Activated T-helper 1 cell treated with anti-CD3 and anti-CD28 coated beads, Interleukin-2, amount 50 U/mL, for 16 hours (primary cell): ENCODE measurements at places on chromosomes 4 and X.

DNA sequence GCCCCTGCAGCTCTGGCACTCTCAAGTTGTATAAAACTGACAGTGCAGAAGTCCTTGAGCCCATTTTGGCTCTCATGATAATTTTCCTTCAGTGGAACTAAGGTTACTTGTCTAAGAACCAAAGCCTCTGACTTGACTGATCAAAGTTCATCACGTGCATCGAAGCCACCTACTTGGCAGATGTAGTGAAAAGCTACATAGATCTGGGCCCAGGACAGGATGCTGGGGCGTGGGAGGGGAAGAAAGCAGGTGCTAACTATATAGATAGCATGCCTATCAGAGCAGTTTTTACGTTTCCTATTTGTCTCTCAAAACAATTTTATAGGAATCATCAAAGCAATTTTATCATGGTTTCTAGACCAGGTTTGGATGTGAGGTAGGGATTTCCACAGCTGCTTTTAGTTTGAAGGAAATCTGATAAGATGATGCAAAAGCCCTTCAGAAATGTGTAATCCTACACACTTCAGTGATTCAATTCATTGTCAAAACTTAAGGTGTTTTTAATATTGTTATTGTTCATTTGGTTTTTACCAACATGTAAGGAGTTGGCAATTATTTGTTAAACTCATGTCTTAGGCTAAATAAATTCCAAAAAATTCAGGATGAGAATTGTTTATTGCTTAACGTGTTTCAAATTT lies 1.2 kb upstream of the CD40LG start:
- DNase-seq: no peak

- no peak for DNase-seq
These were observed 15.3 kb upstream of the PDGFRA start for GRCh38 chr4:54213761-54214160.

DNA sequence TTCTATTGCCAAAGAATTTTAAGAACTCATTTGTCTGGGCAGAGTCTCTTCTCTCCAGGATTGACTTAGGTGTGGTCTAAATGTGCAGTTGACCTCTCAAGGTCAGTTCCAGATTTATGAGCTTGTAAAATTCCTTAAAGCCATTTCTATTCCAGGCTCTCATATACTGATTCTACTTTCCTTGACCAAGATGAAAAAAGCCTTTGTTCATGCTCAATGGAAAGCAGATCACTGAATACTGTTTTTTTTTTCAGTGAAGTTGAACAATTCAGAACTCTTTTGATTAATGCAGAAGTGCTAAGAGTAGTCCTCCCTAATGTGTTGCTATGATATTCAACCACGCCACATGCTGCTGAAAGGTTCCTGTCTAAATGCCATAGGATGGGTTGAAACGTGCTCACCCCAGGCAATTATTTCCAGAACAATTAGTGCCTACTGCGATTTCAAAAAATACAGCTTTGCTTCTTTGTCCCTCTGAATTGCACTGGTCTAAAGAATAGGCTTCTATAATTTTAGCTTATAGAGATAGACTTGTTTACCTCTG lies 312.4 kb upstream of the PABPC5 start:
- no peak for DNase-seq

- DNase-seq: no peak
These were observed 356.2 kb downstream of the GRIA2 start for GRCh38 chr4:157576671-157577217.

DNA sequence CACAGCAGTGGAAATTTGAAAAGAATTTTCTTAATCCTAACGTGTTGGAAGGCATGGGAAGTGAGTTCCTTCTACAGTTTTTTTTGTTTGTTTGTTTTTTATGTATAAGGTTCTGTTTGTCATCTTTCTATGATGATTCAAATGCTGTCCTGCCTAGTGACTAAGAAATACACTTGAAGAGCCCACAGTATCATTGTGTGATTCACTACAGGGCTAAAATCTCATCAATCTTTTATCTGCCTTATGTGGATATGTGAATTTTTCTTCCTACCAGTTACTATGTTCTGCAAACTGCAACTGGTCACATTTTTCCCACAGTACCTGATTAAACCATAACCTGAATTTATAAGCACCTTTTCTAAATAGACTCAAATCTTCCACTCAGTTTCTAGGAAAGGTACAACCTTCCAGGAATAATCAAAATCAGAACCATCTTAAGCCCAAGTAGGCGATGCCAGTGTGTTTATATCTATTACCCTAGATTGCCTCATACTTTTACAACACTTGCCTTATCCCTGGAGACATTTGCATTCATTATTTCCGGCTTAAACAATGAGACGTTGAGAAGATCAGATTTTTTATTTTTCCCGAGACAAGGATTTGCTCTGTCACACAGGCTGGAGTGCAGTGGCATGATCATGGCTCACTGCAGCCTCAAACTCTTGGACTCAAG lies 214.6 kb upstream of the GALNT7 start:
- no peak for DNase-seq

GRCh38 chr4:151439320-151439719 lies 30.3 kb downstream of the FHIP1A start:
- no peak for DNase-seq

DNA sequence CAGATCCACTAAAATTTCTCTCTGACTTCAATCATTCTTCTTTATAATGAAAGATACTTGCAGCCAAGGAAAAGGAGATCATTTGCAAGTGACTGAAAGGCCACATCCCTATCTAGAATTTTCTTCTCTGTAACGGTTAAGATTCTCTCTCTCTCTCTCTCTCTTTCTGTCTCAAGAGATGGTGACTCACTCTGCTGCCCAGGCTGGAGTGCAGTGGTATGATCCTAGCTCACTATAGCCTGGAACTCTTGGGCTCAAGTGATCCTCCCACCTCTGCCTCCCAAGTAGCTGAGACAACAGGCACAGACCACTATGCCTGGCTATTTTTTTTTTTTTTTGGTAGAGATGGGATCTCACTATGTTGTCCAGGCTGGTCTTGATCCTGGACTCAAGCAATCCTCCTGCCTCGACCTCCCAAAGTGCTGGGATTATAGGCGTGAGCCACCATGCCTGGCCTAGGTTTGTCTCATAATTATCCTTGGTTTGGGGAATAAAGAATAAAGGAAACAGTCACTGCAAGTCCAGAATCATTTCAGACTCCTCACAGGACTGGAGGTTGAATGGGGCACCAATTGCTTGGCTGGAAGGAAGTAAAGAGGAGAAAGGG lies 33.3 kb upstream of the GALNT7 start:
- no peak for DNase-seq

- no peak for DNase-seq
These were observed 48.3 kb downstream of the FUNDC1 start for GRCh38 chrX:44494357-44494756.

DNA sequence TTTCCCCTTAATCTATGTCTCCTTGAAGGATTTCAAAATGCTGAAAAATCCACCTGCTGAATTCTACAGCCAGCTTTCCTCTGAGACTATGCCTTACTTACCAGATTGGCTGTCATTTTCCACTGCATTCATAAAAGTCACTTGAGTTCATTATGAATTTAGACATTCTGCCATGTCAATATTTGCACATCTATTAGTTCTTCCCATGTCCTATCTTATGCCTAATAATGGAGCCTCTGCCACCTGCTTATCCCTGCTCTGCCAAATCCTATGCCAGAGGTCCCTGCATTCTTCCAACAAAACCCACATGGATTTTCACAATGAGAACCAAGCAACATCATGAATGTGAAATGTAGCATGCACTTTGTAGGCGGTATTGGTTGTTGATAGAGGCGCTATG lies 42.6 kb downstream of the GASK1B start:
- no peak for DNase-seq

GRCh38 chr4:138946306-138946705 lies 69.3 kb upstream of the NOCT start:
- no peak for DNase-seq

DNA sequence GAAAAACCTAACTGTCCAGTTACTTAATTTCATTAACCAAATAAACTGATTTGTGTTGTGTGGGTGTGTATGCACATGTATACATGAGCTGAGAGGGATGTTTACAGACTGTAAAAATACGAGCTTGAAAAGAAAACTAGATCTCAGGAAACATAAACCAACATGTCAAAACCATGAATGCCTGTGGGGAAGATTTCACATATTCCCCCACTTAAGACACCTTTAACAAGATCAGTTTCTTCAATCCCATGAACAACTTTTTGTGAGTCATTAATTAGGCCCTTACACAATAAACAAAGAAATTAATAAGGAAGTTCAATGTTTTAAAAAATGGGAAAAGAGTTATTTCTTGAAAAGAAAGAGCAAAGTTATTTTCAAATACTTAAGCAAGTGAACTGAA lies 170.8 kb downstream of the ZNF674 start:
- no peak for DNase-seq

DNA sequence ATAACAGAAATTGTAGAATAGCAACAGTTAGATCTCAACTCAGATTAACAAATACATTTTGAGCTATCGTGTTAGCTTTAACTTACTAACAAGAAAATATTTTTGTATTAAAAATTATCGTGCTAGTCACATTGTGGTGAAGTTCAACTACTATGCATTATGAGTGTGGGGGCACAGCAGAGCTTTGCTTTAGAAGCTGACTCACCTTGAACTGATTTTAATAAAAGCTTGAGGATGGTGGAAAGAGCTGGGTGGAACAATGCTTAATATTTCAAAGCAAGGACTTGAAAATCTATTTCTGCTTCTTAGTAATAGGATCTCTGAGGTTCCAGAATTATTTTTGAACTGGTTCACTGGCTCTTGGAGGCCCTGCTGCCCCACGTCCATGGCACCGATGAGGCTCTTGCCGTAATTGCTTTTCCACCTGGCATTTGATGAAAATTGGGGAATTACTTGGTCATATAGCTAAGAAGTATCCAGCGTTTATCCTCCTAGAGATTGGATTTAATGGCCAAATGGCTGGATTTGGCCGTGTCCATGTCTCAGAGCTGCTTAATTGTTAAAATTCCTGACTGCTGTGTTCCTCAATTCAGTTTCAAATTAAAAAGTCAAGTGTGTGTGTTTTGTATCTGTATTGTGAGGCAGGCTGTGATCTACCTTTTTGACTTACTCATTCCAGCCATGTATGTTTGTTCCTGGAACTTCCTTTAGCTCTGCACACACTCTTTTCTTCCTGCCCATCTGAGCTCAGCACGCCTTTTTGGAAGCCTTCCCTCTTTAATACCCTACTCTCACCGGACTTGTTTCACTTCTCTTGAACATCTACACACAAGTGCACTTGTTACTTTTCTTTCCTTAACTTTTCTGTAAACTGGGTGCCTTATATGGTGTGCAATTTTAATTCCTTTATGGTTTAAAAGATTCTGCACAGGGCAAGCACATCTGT lies 66.6 kb upstream of the LIMCH1 start:
- no peak for DNase-seq

DNA sequence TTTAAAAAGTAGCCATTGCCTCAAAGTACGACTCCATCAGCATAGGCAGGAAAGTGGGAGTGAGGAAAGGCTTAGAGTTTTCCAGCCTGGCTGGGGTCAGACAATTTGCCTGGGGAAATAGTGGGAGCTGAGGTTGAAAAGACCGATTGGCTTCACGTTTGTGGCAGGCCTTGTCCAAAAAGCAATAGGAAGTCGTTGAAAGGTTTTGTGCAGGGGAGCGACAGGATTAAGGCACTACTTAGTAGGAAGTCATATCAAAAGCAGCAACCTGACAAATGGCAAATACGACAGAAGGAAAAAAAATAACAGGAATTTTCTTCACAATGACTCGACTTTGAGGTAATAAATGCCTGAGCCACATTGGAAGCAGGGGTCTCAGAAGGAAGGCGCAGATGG lies 691 bp upstream of the EREG start:
- no peak for DNase-seq

DNA sequence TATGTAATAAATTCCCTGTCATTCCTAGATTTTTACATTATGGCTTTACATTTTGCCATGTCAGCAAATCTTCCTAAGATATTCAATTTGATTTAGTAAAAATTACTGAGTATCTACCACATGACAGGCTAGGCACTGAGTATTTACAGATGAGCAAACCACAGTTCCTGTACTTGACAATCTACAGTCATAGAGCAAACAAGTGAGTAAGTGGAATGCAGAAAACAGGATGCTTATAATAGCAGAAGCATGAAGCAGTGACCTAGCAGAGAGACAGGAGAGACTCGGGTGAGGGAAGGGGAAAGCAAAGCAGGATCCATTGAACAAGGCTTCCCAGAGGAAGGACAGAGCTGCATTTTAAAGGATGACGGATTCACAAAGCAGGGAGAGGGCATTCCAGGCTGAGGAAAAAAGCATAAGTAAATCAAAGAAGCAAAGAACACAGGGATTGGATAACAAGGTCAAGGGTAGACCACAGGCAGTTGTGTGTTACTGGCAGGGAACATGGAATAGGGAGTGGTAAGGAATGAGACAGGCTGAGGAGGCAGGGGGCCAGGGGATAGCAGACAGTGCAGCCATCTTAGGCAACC lies 124.7 kb upstream of the C1QTNF7 start:
- no peak for DNase-seq

DNA sequence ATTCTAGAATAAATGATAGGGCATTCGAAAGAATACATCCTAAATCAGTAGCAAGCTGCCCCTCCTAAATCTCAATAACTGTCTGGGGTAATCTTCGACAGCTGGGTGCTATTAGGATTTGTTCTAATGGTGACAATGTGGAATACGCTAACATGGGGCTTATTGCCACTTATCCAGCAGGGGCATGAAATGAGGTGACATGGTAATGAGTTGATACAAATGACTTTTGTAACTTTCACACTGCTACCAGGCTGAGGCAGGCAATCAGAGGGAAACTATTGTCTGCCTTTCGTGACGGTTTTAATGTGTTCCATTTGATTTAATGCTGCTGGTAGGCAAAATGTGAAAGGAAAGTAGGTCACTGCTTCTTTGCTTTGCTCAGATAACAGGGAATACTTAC lies 1047.4 kb upstream of the PABPC4L start:
- DNase-seq: no peak

DNA sequence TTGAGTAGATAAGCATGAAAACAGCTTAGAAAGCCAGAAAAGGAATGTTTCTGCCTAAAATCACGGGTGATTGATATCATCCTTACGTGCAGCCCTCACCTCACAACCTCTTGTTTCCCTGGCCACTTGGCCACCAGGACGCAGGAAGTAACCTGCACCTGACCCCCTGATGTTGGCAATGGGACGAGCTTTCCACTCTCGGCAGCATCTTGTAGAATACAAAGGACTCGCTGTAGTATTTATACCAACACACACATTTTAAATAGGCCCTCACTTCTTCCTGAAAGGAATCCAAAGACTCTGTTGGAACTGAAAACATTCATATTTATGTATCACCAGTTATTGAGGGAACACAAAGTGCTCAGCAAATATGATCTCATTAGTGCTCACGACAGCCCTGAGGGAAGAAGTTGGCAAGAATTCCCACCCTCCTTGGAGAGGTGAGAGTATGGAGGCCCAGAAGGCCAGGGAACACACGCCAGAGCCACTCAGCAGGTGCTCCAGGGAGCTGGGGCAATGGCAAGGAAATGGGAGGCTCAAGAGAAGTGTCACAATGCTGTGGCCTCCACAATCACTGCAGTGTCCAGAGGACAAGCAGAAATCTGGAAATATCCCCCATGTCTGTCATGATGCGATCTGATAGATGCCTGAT lies 103.3 kb upstream of the KIT start:
- DNase-seq: no peak

- no peak for DNase-seq
These were observed 18.3 kb downstream of the SORBS2 start for GRCh38 chr4:185793716-185794115.

GRCh38 chr4:147816382-147817254 lies 84.7 kb downstream of the ARHGAP10 start:
- DNase-seq: no peak

- DNase-seq: no peak
These were observed 144.8 kb downstream of the FAT4 start for GRCh38 chr4:125459531-125459930.

- DNase-seq: no peak
These were observed 70.8 kb downstream of the STIM2 start for GRCh38 chr4:26931451-26931850.

- no peak for DNase-seq
These were observed 19.4 kb downstream of the BMP3 start for GRCh38 chr4:81049907-81050306.
